ENCODE measurements at places on chromosomes 11 and 22.

DNA sequence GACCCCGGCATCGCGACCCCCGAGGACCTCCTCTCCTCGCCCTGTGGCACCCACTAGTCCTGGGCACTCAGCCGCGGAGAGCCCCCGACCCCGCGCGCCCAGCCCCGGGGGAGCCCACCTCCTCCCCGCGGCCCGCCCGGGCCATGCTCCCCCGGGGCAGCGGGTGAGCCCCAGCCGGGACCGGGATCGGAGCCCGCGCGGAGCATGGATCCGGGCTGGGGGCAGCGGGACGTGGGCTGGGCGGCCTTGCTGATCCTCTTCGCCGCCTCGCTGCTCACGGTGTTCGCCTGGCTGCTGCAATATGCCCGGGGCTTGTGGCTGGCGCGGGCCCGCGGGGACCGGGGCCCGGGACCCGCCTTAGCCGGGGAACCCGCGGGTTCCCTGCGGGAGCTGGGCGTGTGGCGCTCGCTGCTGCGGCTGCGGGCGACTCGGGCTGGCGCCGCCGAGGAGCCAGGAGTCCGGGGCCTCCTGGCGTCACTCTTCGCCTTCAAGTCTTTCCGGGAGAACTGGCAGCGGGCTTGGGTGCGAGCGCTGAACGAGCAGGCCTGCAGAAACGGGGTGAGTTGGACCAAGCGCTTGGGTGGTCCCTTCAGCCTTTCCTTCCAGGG lies 498 bp downstream of the C2CD2L start:
- DNase-seq = peak; percentile 52

DNA sequence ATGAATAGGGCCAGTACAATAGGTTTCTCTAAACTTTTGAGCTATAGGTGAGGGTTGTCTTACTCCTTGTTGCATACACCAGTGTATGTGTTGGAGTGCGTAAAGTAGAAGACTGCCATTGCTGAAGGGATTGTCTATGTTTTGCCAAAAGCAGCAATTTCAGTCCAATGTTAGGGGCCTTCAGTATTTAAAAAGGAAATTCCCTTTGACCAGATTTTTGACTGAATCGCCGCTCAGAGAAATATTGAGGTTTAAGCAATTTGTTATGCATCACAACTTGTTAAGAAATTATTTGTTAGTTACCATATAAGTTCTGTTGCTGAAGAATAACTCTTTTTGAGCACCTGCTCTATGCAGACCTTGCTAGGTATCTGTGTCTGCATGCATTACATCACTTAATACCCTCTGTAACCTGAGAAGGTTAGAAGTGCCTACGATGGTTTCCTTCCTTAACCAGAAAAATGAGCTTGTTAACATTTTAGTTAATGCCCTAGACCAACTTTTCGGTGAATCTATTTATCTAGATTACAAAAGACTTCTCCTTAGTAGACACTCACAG lies 33.9 kb downstream of the MMP20 start:
- no peak for DNase-seq

- DNase-seq = no peak
Measured at GRCh38 chr11:130031056-130031455, 28.4 kb upstream of the PRDM10 start.

DNA sequence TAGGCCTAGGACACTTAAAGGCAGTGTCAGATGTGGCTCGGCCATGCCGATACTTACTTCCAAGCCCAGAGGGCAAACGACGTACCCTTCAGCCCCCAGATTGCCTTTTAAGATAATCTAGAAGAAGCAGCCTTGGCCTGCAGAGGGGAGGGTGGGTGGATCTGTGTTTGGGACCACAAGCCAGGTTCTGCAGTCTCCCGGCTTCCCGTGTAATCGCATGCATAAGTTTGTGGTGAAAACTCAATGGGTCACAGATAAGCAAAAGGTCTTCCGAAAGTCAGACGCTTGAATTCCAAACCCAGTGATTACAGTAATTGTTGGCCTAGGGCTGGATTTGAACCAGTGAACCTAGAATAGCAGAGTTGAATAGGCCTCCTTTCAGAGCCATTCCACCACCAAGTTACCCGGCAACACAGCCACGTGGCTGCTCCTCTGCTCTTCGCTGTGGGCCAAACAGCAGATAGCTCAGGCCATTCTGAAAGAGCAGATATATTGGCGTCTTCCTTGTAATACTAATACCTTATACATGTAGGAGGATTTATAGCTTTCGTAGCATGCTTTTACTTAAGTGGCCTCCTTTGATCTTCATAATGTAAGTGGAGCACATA lies 170.8 kb upstream of the CADM1 start:
- no peak for DNase-seq

GRCh38 chr11:117535850-117536411 lies 208.3 kb downstream of the CEP164 start:
- DNase-seq = no peak

- peak; percentile 57 for DNase-seq
Measured at GRCh38 chr11:82867495-82868082, 32.6 kb downstream of the PRCP start.

- no peak for DNase-seq
Measured at GRCh38 chr11:124896821-124897391, 759 bp downstream of the ROBO4 start.

GRCh38 chr22:42997582-42998090 lies 17.3 kb downstream of the PACSIN2 start:
- DNase-seq = no peak

Data from GM13977 (cell line).